Activated CD4-positive, alpha-beta memory T cell treated with anti-CD3 and anti-CD28 coated beads, Interleukin-2, amount 10 ng/mL, durations not matched to agents 7 days and 5 days (primary cell): ENCODE measurements at places on chromosomes 13 and 19. TPM values are rescaled to one million over a fixed set of nuclear protein-coding genes. Genes with fewer than 3 reads are reported as not detected.
A peak's percentile ranks its signal among the peaks of the same experiment; 100 is the strongest.

TMPRSS9 gene
- not detected for total RNA-seq

TNNT1 gene
- 0.68 TPM for total RNA-seq

CNFN gene
- total RNA-seq, result not detected

SH2D3A gene
- total RNA-seq, result 26.4 TPM

SULT2B1 gene
- total RNA-seq, result not detected

C1QTNF9B gene
- not detected for total RNA-seq

MISP3 gene
- 3.5 TPM for total RNA-seq

DNA sequence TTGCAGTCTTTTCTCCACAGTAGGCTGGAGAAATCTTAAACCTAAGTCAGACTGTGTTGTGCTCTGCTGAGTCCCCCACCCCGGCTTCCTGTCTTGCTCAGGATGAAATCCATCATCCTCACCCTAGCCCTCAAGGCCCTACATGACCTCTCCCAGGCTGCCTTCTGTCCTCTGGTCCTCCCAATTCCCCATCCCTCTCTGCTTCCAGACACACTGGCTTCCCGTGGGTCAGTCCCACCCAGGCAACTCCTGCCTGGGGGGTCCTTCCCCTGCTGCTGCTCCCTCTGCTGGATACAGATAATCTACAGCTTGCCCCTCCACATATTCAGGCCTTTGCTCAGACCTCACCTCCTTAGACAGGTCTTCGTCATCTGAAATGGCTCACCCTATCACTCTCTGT, 18.4 kb upstream of the CBY2 start:
- no peak for DNase-seq

- no peak for DNase-seq
Observed at GRCh38 chr13:101917833-101918661, 465.6 kb downstream of the ITGBL1 start.

GRCh38 chr19:9061879-9062278, 25.0 kb upstream of the OR1M1 start:
- DNase-seq, result no peak

DNA sequence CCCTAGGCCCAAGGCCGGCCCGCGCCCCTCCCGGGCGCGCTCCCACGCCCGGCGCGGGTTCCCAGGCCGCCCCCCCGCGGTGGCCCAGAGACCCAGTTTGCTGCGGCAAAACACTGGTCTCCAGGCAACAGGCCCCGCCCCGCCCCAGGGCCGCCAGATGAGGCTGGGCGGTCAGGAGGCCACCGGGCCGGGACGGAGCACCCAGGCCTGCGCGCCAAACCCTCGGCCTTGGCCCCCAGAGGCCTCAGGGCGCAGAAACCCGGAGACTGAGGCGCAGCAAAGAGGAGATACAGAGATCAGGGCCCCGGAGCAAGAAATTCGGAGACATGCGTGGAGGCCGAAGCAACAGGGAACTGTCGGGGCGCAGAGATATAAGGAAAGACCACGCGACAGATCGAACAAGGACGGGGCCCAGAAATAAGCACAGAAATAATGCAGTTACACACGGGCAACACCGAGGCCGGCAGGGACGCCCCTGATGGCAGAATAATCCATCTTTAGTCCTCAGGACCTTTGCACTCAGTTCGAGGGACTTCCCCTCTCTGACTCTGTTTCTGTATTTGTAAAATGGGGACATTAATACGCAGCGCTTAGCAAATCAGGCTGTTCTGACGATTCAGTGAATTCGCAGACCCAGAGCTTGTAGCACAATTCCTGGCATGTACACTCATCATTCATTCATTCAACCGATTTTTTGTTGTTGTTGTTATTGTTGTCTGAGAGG, 20.8 kb upstream of the ERCC1 start:
- peak; percentile 84 for DNase-seq

- no peak for DNase-seq
Observed at GRCh38 chr19:33933931-33934330, 137.3 kb downstream of the KCTD15 start.

DNA sequence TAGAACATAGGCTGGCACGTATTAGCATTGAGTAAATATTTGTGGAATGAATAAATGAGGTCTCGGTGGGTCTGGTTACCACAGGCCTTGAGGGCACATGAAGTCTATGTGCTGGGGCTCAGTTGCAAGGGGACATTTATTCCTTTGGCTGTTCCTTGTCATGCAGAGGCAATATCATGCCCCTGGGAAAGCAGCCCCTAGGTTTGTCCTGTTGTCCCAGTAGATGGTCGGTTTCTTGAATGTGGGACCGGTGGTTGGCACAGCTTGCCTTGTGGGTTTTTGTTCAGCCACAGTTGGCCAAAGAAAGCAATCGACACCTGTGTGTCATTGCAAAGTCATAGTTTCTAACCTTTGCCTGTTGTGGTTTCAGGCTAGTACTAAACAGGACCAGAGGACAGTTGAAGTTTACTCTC, 24.7 kb upstream of the GPR183 start:
- no peak for DNase-seq

DNA sequence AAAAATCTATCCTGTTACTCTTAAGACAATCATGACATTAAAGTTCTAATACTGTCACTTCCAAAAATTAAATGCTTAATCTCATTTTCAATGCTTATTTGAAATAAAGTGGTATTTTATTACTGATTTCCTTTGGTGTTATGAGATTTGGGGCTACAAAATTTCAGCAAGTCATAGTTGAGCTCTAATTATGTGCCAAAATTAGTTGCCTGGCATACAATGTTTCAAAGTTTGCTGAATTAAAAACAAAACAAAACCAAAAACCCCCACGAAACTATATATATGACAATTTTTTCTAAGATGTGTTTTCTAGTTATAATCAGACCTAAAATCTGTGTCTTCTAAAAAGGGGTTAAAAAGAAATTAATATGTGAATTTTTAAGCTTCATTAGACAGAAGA, 62.2 kb downstream of the KCNRG start:
- no peak for DNase-seq

GRCh38 chr19:47227352-47228167, 3.4 kb downstream of the BBC3 start:
- DNase-seq, result peak; percentile 70

DNA sequence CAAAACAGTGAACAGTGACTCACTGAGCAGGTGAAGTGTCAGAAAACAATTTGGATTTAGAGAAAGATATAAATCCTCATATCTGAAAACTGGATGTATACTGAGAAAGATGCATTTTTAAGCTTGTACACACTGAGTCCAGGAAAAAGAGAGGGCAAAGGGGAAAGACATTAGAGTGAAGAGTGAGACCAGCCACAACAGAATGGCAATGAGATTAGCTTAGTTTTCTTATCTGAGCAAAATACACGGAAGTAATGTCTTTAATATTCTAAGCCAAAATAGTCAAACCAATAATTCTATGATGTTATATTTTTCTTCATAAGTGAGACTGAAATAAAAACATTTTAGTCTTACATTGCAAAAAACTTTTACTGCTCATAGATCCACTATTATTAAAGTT, 236.0 kb downstream of the SLITRK5 start:
- no peak for DNase-seq

GRCh38 chr19:16017138-16017490, 59.2 kb upstream of the TPM4 start:
- DNase-seq, result no peak

DNA sequence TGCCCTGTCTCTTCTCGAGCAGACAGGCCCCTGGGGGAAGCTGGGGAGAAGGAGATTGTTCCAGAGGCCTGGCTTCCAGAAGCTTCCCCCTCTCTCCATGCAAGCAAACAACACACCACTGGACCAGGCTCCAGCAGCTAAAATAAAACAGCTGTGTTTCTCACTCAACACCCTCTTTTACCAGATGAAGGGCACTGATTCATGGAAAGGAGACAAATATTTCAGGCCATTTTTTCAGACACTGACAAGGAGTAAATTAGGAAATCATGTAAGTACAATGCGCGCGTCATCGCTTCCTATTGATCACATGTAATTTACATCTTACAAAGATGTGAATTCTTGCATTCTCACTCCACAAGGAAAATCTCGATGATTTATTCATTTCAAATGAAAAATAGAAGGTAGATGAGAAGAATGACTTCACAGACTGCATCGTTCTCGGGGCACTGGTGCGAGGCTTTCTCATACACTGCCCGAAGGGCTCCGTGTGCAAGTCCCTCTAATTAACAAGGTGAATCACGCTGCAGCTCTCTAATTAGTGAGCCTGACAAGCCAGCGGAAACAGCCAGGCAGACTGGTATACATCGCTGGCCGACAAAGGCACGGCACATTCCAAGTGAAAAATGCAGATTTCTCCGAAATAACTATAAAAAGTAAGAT, 153.6 kb downstream of the KCTD15 start:
- no peak for DNase-seq

GRCh38 chr13:99983499-99984401, 2.2 kb downstream of the ZIC2 start:
- DNase-seq, result no peak

DNA sequence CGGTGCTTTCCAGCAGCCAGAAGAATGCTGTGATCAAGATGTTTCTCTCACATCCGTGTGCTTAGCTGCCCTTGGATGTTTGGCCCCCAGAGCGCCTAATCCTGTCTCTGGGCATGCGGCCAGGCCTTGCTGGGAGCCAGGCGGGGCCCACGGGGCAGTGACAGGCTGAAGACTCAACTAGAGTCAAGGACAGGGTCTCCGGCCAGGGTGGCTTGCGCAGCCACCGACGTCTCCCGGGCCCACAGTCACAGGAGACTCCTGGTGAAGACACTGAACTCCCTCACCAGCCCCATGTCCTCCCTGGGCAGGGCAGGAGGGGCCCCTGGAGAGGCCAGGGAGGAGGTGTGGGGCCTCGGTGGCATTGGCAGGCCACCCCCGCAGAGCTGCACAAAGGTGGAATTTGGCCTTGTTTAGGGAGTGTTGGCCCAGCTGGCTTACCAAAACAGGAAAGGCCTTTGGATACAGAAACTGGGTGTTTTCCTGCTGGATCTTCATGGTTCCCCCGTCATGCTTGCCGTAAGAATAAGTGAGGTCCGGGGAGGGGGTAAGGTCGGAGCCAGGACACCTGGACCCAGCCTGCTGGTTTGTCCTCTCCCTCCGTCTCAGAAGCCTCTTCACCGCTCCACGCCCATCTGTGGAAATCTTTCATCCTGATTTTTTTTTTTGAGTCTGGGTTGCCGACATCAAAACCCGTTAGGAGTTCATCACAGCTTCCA, 10.0 kb upstream of the NDUFS7 start:
- DNase-seq, result no peak

GRCh38 chr13:109123971-109124370, 494.6 kb downstream of the MYO16 start:
- DNase-seq, result no peak

DNA sequence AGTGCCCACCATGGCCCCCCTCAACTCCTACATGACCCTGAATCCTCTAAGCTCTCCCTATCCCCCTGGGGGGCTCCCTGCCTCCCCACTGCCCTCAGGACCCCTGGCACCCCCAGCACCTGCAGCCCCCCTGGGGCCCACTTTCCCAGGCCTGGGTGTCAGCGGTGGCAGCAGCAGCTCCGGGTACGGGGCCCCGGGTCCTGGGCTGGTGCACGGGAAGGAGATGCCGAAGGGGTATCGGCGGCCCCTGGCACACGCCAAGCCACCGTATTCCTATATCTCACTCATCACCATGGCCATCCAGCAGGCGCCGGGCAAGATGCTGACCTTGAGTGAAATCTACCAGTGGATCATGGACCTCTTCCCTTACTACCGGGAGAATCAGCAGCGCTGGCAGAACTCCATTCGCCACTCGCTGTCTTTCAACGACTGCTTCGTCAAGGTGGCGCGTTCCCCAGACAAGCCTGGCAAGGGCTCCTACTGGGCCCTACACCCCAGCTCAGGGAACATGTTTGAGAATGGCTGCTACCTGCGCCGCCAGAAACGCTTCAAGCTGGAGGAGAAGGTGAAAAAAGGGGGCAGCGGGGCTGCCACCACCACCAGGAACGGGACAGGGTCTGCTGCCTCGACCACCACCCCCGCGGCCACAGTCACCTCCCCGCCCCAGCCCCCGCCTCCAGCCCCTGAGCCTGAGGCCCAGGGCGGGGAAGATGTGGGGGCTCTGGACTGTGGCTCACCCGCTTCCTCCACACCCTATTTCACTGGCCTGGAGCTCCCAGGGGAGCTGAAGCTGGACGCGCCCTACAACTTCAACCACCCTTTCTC, 8.2 kb downstream of the FOXA3 start:
- no peak for DNase-seq

DNA sequence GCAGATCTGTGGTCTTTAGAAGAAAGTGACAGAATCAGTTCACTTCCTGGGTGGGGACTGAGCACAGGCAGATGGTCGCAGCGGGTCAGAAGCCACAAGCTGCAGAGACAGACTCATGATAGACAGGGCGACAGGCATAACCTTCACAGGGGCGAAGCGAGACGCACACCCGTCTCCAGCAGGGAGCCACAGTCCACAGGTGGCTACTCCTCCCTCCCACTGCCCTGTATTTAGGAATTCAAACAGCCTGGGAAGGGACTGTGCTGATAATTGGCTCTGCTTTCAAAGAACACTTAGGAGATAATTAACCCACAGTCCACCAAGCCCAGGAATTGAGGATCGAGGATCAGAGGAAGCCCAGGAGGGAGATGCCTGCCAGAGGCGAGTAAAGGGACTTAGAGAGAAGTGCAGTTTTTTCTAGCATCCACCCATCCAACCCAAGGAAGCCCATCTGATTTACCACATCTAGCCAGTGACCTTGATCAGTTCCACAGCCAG, 23.2 kb downstream of the RFX2 start:
- DNase-seq, result no peak

GRCh38 chr19:31235806-31236205, 113.4 kb downstream of the TSHZ3 start:
- DNase-seq, result no peak

DNA sequence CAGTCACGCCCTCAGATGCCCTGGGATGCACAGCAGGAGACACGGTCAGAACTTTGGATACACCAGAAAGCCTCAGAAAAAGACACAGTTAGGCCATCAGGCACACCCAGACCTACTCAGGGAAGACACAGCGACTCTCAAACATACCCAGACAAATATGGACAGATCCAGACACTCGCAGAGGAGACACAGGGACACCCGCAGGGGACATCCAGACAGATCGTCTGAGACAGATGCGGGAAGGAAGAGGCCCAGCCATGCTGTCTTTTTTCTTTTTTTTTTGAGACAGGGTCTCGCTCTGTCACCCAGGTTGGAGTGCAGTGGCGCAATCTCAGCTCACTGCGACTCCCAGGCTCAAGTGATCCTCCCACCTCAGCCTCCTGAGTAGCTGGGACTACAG, 4.8 kb downstream of the DPF1 start:
- no peak for DNase-seq
